ENCODE measurements at places on chromosomes 3 and 15.
A peak's percentile ranks its signal among the peaks of the same experiment; 100 is the strongest.

DNA sequence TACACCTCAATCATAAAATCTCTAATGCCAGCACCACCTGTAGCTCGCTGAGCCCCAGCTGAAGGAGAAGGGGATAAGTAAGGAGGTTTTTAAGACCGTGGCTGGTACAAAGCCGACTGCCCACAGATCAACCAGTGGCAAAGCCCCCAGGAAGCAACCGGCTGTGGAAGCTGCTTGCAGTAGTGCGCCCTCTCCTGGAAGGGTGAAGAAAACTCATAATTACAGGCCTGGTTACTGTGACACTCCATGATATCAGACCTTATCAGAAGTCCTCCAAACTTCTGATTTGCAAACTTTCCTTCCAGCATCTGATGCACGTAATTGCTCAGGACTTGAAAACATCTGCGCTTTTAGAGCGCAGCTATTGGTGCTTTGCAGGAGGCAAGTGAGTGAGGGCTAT, 63.1 kb upstream of the MCTP2 start:
- no peak for DNase-seq

DNA sequence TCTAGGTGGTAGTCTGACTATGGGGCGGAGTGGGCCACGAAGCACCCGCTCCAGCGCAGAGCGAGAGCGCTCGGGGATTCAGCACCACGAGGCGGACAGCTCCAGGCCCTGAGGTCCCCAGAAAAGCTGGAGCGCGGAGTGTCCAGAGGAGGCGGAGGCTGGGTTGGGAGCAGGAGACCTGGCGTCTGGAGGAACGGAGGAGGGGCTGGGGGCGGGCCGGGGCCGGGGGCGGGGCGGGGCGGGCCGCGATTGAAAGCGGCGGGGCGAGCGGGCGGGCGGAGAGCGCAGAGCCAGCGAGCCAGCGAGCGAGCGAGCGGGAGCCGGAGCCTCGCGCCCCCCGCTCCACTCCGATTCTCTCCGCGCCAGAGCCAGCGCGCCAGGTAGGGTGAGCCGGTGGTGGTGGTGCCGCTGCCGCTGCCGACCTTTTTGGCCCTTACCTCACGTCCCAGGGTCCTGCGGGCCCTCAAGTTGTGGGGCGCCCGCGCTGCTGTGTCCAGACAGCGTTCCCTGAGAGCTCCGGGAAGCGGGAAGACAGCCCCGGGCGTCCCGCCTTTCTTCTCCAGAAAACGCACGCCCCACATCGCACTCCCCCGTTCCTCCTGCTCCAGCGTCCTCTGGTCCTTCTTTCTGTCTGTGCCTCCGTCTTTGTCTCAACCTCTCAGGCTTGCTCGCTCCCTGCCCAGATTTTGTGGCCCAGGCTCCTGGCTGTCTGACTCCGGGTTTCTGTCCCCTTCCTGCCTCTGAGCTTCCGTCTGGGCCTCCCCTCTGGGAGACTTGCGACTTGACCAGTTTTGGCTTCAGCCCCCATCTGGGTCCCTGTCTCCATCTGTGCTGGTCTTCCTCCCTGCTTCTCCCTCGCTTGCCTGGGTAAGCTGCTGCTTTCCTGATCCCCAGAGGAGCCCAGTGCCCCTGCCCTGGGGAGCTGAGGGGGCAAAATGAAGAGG, at the start of gene GRM2:
TSS of gene GRM2 (plus strand) at position 281 of the 944 bp plus-strand sequence. CDS start 1,916 bp downstream, outside the sequence.
- DNase-seq, result no peak

- DNase-seq, result no peak
Measured at GRCh38 chr15:86040356-86041033, 39.2 kb upstream of the AGBL1 start.

GRCh38 chr3:95088464-95088863, 1025.6 kb downstream of the NSUN3 start:
- no peak for DNase-seq

DNA sequence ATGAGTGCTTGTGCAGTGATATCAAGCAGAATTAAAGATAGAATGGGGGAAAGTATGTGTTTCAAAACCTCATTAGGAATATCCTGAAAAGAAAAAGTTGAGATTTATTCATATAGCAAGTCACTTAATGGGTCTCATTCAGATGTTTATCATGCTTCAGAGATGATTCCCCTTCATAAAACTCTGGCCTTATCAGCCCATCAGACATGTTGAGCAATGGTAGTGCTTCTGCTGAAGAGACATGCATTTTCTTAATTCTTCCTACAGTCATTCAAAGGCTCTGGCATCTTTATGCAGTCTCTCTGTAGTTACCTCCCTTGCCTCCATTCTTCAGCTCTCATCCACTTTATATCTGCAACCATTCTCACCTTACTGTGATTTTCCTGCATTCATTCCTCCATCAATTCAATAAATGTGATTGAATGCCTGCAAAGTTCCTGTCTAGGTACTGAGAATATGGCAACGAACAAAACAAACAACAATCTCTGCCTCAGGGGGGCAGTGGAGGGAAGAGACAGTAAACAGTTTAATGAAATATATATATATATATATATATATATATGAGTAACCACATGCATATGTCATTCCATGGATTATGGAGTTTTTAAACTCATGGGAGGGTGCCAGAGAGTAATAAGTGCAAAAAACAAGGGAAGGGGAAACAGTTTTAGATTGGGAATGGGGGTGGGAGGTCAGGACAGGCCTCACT, 138.5 kb downstream of the NECTIN3 start:
- no peak for DNase-seq

- no peak for DNase-seq
Measured at GRCh38 chr3:67551361-67552016, 102.9 kb downstream of the SUCLG2 start.

GRCh38 chr3:52404391-52404790, 40.5 kb downstream of the SEMA3G start:
- no peak for DNase-seq

GRCh38 chr15:69573815-69574475, 121.3 kb downstream of the RPLP1 start:
- DNase-seq, result no peak

DNA sequence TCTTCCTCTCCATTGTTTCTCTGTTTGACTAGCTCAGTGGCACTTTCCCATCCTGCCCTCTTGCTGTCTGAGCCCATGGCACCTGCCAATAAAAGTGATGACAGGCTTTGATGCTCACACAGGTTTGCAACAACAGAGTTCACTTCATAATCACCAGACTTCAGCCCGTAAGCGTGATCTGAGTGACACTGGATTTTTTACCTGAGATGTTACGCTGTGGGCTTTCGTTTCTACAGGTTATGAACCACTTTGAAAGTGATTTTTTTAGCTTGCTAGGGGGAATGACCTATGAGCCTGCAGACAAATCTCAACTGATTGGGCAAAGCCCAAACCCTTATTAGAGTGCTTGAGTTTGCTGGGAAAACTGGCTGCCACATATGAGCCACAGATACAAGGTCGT, 173.9 kb upstream of the ICE2 start:
- no peak for DNase-seq

DNA sequence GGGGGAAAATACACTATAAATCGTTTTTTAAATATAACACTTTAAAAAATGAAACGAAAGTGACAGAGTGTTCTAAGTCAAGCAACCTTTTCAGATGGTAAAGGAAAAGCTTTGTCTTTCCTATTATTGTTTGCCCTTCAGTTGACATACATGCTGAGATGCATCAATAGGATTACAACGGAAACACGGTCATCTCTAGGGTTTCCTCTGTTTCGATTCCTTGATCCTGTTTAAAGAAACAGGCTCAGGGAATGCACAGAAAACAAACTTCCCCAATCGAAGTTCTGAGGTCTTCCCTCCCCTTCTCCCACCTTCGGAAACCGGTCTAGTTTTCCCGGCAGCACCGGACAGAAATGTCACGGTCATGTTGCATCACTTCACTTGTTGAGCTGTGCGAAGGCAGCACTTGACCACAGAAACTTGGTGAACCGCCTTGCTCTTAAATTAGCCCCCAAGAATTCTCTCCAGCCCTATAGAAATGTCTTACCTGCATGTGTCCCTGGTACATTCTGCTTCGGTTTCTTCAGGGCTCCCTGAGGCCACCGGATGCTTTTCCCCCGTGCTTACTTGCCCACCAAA, 556 bp downstream of the PEX5L start:
- DNase-seq, result no peak

GRCh38 chr3:123735456-123735855, 148.7 kb downstream of the MYLK start:
- no peak for DNase-seq

- DNase-seq, result no peak
Measured at GRCh38 chr15:63517202-63517601, 12.8 kb downstream of the USP3 start.

DNA sequence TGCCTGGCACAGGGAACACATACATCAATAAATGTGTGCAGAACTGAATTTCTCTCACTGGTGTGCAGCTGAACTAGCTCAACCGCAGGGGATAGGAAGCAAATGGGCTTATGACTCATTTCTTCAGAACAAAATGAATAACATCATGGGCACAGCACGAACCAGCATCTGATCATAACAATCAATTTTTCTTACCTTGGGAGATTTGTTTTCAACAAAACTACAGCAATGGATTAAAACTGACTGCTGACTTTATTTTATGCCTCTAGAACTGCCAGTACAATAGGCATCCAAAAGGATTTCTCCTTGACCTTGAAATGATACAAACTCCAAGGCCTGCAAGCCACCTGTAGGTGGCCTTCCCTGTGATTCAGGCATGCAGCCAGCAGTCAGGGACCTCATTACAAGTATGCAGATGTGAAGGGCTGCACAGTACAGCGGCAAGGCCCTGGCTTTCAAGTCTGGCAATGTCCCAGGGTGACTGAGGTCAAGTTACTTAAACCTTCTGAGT, 26.1 kb downstream of the TAMM41 start:
- DNase-seq, result peak; percentile 42

- DNase-seq, result no peak
Measured at GRCh38 chr3:38126121-38126892, 10.6 kb downstream of the ACAA1 start.

GRCh38 chr15:99154271-99154670, 49.4 kb downstream of the SYNM start:
- no peak for DNase-seq

GRCh38 chr3:172699031-172699430, 11.8 kb downstream of the NCEH1 start:
- DNase-seq, result no peak

DNA sequence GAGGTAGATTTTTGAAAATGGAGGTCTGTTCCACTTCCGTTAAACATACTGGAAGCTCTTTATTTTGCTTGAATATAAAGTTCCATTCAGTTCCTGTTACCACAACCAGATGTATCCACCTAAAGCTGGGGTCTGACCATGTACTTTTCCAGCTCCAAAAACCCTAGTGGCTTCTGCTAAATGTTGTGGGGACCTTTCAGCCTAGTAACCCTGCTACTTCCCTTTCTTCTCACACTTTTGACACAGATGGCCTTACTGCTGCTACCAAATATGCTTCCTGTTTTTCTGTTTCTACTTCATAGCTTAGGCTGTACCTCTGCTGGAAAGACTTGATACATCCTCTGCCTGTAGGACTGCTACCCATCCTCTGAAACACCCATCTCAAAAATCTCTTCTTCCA, 87.8 kb downstream of the COL6A6 start:
- no peak for DNase-seq
